ENCODE measurements at places on chromosomes 1 and 21.

- DNase-seq: no peak
Measured at GRCh38 chr1:150579945-150580642, 684 bp upstream of the MCL1 start.

- DNase-seq: no peak
Measured at GRCh38 chr1:212689196-212689725, 10.4 kb downstream of the BATF3 start.

DNA sequence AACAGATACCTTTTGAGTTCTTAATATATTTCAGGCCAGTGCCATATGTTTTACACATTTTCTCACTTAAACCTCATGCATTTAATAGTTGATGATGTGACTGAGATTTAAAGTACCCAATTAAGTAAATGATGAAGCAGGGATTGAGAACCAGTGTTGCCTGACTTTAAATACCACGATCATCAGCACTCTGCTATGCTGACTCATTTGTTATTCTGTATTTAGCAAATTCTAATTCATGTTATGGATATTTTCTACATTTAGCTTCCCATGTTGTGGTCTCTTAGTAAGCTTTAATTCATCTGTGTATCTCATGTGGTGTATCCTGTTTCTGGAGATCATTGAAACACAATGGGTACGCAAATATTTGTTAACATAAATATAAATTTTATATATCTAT lies 363.0 kb downstream of the PTBP2 start:
- no peak for DNase-seq

DNA sequence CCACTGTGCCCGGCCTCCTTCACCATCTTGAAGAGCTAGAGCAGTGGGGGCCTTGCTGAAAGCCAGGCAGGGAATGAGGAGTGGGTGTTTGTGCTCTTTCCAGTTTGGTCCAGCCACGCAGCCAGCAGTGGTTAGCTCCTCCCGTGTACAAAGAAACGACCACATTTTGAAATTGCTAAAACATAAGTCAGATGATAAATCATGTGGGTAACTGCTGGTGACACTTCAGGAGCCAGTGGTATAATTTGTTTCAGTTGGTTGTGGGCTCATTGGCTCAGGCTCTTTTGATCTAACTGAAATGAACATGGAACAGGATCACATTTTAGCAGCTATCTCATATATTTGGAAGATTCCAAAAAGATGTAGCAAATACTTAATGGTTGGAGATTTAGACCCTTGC lies 87.6 kb downstream of the MTR start:
- no peak for DNase-seq

- DNase-seq: no peak
Measured at GRCh38 chr1:58874342-58874741, 90.5 kb upstream of the JUN start.

DNA sequence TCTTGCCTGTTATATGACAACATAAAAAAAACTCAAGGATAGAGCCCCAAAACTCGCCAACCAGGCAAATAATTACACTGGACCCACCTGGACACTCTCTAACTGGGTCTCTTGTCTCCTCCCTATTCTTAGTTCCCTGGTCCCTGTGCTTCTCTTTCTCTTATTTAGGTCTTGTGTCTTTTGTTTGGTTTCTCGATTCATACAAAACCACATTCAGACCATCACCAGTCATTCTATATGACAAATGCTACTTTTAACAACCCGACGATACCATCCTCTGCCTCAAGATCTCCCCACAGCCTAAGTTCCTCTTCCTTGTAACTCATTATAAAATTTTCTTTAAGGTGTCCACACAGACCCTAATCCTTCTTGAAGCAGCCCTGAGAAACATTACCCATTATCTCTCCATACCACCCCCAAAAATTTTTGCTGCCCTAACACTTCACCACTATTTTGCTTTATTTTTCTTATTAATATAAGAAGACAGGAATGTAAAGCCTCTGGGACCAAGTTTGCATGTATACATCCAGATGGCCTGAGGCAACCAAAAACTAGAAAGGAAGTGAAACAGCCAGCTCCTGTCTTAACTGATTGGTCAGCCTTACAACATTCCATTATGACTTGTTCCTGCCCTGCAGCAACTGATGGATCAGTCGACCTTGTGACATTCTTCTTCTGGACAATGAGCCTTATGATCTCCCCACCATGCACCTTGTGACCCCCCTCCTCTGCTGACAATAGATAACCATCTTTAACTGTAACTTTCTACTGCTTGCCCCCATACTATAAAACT lies 638.2 kb downstream of the AMY1C start:
- no peak for DNase-seq

- no peak for DNase-seq
Measured at GRCh38 chr1:30714025-30714424, 9.4 kb downstream of the MATN1 start.

GRCh38 chr1:222060210-222060916 lies 318.5 kb upstream of the DUSP10 start:
- no peak for DNase-seq

DNA sequence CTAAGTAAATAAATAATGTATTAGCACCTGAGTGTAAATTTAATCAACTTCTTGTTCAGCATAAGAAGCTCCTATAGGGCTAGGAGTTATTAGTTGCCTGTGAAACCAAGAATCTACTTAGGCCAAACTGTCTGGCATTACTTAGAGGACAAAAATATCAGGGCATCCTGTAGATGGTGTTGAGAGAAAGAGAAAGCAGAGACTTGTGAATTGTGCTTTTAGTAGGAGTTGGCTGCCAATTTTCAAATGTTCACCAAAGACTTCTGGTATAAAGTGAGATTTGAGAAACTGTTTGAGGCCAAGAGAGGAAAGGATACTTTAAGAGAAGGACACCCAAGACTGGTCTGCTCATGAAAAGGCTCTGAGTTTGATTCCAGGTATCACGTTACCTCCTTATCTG lies 315.5 kb upstream of the DEPDC1 start:
- no peak for DNase-seq

DNA sequence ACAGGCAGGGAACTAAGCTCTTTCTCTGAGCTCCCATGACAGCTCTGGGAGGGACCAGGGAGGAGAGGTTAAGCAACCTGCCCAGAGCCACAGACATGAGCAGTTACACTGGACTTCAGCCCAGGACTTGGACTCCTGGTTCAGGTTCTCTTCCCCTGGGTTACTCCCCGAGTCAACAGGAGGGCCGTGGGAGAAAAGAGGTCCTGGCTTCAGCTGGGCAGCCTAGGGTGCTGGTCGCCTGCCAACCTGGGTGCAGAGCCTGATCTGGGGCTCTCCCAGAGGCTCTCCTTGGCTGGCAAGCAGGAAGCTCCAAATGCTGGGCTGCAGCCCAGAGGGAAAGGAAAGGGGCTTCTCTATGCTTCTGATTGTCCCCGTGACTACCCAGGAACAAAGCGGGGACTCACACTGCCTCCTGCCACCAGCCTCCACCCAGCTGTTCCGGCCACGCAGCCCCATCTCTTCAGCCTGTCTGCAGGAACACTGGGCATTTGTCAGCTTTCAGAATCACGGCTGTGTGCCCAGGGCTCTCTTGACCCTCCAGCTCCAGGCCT lies 141.8 kb downstream of the HIVEP3 start:
- DNase-seq: no peak

DNA sequence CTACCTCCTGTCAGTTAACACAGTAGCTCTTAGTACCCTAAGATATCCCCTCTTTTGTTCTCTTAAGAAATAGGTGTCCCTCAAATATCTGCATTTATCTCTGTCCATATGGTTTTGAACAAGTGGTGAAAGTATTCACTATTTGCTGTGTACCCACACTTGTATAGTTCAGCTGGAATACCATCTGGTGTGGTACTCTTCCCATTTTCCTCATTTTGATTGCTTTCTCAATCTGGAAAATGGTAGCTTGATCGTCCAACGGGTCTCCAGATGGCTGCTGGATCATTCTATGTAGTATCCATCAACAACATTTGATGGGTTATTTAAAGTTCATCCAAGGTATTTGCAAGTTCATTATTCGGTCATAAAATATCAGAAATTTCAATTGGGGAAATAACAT lies 100.3 kb upstream of the DPYD start:
- no peak for DNase-seq

GRCh38 chr1:110339407-110340206 lies 430 bp downstream of the RBM15 start:
- DNase-seq: peak; percentile 82

DNA sequence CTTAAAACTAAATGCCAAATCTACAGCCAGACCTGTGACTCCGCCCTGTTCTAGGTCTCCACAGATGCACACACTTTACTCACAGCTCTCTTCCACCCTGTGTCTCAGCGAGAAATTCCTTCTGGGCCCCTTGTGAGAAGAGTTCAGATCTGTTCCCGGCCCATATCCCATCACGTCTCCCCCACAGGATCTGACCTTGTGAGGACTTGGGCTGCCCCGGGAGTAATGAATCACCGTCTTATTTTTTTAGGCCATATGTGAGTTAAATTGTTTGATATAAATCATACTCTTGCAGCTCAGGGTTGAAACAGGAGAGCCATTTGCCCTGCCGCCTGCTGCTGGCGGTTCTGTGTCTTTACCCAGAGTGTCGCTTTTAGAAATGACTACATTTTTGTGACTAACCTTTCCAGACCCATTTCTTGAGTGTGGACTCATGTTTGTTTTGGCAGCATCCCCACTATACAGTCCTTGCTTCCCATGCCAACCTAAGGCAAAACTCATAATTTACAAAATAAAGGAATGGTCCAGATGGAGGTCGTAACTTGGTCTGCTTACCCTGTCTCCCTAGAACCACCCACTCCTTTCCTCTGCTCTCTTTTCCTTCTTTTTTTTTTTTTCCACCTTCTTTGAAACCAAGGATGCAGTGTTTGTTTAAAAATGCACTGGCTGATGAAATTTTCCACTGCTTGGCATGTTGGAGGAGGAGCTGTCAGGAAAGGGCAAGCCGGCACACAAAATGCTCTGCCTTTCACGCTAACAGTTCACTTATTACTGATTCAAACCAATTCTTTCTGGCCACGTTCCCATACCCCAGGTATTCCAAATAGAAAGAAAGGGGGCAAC lies 98.0 kb upstream of the C1orf105 start:
- no peak for DNase-seq

- DNase-seq: no peak
Measured at GRCh38 chr1:116329524-116330341, 43.3 kb upstream of the ATP1A1 start.

DNA sequence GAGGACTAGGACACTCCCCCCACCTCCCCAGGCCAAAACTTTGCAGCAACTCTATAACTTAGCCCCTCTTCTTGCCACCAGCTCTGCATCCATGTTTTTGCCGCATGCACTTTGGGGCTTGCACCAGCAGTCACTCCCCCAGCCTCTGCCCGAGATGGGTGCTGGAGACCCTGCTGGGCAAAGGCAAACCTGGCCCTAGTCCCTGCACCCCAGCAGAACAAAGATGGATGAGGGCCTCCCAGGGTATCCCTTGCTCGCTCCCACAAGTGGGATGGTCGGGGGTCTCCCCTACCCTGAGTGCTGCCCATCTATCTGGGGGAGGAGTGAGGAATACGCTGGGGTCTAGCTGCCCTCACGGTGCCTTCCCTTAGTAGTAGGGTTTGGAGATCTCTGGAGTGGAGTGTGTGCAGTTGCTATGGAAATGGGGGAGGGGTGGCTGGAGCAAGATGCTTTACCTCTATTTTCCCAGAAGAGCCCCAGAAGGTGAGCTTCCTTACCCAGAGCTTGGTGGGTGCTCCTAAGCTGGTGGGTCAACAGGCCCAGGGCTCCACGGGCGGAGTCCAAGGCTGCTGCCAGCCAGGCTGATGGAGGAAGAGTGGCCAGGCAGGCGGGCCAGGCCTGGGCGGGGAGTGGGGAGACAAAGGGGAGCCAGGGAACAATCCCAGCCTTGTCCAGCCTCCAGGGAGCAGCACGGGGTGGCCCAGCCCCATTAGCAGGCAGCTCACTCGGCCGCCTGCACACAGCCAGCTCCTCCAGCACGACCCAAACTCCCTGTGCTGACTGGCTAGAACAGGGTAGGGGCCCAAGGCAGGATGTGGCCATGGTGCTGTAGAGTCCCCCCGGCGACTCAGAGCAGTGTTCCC lies at the start of gene PAQR6:
TSS of gene PAQR6 (minus strand) at position 597 of the 863 bp plus-strand sequence. CDS start 1,325 bp downstream, outside the sequence.
- DNase-seq: no peak

GRCh38 chr1:231219422-231220401 lies 21.3 kb upstream of the GNPAT start:
- DNase-seq: no peak

GRCh38 chr1:25642574-25643108 lies 26.1 kb downstream of the MAN1C1 start:
- peak; percentile 92 for DNase-seq

- no peak for DNase-seq
Measured at GRCh38 chr1:164673584-164674214, 114.7 kb downstream of the PBX1 start.

- no peak for DNase-seq
Measured at GRCh38 chr1:114034567-114035303, 55.5 kb downstream of the OLFML3 start.

GRCh38 chr1:161943737-161944136 lies 79.9 kb downstream of the OLFML2B start:
- DNase-seq: no peak

GRCh38 chr1:200342511-200343311 lies 67.1 kb downstream of the ZNF281 start:
- DNase-seq: no peak

GRCh38 chr21:41211060-41211805 lies 43.3 kb downstream of the BACE2 start:
- no peak for DNase-seq

GRCh38 chr1:241827264-241827663 lies 20.7 kb upstream of the EXO1 start:
- DNase-seq: no peak

GRCh38 chr1:1625824-1626206 lies 6.2 kb upstream of the MMP23B start:
- peak; percentile 39 for DNase-seq

- no peak for DNase-seq
Measured at GRCh38 chr1:236751935-236752334, 43.2 kb upstream of the MTR start.

DNA sequence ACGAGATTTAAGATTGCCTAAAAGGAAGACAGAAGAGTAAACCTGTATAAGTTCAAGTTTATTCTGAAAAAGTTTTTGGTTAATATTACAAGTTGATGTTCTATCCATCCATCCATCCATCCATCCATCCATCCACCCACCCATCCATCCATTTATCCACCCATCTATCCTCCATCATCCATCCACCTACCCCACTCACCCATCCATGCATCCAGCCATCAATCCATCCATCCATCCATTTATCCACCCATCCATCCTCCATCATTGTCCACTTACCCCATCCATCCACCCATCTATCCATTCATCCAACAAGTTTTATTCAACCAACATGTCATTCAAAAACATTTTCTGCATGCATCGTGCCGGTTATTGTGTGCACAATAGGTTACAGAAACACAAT lies 89.3 kb downstream of the ZBTB18 start:
- DNase-seq: no peak

DNA sequence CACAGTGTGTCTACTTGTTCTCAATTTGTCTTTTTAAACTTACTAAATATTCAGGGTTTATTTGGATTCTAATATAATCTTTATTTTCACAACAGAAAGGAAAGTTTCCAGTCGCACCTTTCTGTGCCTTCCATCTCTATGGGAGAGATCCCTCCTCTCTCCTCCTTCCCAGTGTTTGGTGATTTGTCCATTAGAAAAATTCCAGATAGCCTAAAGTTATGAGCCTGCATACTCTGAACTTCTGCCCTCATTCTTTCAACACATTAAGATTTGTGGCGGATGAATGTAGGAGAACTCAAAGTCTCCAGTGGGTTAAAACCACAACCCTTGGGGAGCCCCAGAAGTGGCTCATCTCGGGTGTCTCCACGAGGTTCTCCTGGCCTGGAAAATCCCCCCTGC lies 3.6 kb downstream of the NHLH2 start:
- no peak for DNase-seq
